AG09309 (cell line): ENCODE measurements at places on chromosomes 6 and 20.

DNA sequence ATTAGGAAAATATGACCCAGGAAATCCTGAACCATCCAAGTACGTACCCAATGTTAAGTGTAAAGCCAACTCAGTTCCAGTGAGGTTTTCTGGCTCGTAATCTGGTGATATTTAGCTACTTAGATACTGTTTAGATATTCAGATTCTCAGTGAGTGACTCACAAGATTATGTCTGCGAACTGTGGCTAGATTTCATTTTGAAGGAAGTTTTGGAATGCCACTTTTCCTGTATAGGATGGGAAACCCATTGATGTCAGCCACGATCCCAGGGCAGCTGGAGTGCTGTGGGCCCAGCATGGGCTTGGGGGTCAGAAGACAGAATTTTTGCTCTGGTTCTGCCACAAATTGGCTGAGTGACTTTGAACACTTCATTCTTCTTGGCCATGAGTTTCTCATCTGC lies 76.3 kb downstream of the TMEM170B start:
- peak; percentile 83 for DNase-seq

- no peak for DNase-seq
These were observed 37.1 kb downstream of the SYNE1 start for GRCh38 chr6:152600022-152600421.

DNA sequence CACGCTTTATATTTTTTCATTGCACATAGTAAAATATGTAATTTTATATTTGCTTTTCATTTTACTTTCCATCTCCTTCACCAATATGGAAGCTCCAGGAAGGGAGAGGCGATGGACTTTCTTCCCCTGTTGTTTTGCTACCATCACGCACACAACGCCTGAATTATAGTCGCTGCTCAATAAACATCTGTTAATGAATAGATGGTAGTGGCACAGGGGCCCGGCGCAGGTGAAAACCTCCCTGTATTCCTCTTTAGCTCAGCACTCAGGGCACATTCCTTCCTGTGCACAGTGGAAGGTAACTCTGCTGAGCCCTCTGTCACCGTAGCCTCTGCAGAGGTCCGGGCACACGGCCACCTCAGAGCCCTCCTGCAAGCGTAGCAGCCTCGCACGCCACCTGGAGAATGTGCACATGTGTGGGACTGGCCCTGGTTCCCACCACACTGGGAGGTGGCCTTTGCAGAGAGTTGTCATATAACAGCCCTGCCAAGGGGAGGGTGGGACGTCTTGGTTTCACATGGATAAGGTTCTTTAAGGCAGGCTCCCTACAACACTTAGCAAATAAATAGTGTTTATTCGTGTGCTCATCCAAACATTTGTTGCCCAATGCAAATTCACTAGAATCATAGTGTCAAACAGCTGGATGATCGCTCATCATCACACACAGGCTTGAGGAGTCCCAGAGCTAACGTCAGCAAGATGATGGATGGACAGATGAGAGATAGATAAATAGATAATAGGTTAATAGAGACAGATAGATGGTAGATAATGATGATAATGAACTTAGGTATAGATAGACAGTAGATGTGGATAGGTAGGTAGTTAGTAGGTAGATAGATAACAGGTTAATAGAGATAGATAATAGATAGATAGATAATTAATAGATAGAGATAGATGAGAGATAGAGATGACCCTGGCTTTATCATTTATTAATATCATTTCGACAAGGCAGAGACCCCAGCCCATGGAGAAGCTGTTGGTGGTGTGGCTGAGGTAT lies 32.3 kb upstream of the AFDN start:
- no peak for DNase-seq

GRCh38 chr6:11852061-11852651 lies 73.6 kb upstream of the ADTRP start:
- DNase-seq = no peak

- no peak for DNase-seq
These were observed 26.3 kb downstream of the RALGAPB start for GRCh38 chr20:38498909-38499308.

DNA sequence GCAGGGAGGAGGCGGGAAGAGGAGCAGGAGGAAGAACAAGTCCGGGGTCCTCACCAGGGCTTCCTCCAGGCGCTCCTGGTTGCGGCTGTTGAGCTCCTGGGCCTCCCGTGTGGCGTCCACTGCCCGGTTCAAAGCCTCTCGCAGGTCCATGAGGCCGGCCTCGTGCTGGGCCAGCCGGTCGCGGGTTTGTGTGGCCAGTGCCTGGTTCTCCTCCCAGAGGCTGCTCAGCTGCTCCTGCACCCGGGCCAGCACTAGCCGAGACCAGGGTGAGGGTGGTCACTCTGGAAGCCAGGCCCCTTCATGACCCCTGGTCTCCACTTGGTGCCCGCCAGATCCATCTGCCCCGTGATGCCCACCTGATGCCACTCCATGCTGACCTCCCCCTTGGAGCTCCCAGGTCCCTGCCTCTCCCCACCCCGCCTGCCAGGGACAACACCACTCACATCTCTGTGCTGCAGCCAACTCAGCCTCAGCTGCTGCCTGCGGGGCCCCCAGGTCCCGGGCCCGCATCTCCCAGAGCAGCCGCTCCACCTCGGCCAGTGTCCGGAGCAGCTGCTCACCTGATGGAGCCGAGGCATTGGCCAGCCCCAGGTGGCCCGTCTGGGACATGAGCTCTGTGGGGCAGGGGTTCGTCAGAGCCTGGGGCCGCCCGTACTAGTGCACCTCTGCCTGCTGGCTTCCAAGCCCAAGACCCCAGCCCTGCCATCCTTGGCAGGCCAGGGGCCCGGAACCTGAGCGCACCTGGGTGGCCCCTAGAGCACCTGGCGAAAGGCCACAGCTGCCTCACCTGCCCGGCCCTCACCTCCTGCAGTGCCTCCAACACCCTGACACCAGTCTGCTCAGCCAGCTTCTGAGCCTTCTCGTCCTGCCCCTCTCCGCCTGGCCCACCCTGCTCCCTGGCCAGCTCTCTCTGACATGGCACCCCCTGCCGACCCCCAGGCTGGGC lies 15.9 kb downstream of the ADRM1 start:
- no peak for DNase-seq

GRCh38 chr6:6820641-6821238 lies 232.2 kb downstream of the LY86 start:
- DNase-seq = no peak

- no peak for DNase-seq
These were observed 266.0 kb downstream of the ADGRB3 start for GRCh38 chr6:68901044-68901443.

DNA sequence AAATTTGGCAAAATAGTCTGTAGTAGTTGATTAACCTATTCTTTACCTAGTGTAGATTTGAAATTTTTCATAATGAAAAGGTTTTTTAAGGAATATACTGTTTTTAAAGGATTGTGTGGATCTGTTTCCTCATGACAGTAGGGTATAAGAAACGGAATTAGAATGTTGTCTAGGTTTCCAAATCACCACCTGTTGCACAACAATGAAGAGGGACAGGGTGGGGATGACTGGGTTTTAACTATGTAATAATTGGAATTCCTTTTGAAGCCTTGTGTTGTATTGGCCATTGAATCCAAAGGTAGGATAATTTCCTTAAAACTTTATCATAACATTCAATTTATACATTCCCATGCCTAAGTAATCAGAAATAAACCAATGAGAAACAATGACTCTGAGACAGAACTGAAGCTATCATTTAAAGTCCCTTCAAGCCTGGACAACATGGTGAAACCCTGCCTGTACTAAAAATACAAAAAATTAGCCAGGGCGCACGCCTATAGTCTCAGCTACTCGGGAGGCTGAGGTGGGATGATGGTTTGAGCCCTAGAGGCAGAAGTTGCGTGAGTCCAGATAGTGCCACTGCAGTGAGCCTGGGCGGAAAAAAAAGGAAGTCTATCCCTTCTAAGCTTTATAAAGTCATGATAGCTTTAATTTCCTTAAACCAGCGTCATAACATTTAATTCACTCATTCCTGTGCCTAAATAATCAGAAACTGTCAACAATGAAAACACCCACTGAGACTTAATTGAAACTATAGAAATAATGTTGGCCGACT lies 18.3 kb upstream of the SLC17A5 start:
- no peak for DNase-seq

GRCh38 chr20:4119854-4120209 lies 104.5 kb upstream of the RNF24 start:
- DNase-seq = no peak

- no peak for DNase-seq
These were observed 41.6 kb downstream of the OPRM1 start for GRCh38 chr6:154080461-154081189.

GRCh38 chr6:6006006-6006427 lies 708 bp downstream of the NRN1 start:
- DNase-seq = no peak
